ENCODE measurements at places on chromosomes 7 and 10.
A peak's percentile ranks its signal among the peaks of the same experiment; 100 is the strongest.

DNA sequence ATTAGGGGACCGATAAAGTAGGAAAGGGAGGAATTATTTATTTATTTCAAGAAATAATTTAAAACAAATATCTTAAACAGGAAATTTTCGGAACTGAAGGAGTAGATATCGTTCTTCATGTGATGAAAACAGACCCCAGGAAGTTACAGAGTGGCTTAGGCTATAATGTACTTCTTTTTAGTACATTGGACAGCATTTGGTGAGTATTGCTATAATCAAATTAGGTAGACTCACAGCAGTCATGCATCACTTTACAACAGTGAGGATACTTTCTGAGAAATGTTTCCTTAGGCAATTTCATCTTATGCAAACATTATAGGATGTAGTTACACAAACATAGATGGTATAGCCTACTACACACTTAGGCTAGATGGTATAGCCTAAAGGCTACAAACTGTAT lies 33.0 kb downstream of the FAM237B start:
- no peak for DNase-seq

- DNase-seq: no peak
Measured at GRCh38 chr10:95531058-95531809, 29.9 kb downstream of the SORBS1 start.

- no peak for DNase-seq
Measured at GRCh38 chr7:116465125-116465524, 34.4 kb upstream of the CAV2 start.

DNA sequence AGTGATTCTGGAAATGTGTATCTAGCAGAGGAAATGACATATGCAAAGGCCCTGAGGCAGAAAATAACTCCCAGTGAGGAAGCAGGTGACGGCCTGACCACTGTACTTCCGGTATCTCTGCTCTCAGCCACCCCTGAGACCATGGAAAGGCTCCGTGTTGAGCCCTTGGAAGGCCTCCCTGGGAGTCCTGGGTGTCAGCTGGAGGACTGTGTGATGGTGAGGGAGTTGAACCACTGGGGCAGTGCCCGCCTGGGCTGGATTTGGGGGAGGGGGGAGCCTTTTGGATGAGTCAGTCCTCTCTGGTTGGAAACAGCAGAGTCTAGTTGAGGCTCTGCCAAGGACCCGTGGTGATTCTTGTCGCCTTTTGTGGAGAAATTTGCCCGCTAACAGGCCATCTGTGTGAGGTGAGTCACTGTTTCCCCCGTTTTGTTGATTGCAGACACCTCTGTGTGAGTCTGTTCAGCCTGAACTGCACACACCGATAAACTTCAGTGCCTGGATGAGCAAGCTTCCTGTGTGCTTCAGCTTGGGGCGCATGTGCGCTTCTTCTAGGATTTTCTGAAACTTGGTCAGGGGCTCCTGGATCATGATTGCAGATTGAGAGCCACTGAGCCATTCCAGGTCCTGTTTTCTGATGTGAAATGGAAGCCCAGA lies 98.6 kb downstream of the GRK5 start:
- peak; percentile 56 for DNase-seq

DNA sequence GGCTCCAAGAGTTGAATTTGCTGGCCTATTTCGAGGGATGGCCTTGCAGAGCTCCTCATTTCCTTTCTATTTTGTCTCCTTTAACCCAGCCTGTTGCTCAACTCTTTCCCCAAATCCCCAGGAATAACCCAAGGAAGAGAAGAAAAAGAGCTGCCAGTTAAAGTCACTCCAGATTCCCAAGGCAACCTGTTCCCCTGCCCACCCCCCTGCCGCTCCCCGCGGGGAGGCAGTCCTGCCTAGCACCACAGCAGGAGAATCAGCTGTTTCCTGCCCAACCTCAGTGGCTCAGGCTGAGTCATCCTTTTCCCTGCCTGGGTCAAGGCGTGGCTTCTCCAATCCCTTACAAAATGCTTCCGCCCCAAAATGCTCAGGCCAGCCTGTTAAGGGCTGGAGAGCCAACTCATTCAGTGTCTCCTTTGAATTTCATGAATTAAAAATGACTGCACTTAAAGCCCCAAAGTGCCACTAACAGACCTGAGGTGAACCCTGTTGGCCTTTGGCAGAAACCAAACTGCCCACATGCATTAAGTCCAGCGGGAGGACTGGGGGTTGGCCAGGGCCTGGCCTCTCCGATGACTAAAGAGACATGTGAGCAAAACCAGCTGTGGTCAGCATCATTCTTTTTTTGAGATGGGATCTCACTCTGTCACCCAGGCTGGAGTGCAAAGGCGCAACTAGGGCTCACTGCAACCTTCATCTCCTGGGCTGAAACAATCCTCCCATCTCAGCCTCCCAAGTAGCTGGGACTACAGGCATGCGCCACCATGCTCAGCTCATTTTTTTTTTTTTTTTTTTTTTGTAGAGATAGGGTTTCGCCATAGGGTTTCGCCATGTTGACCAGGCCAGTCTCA lies 83.2 kb upstream of the KIF5B start:
- DNase-seq: no peak

GRCh38 chr7:116327752-116328151 lies 117.4 kb downstream of the TES start:
- DNase-seq: no peak

DNA sequence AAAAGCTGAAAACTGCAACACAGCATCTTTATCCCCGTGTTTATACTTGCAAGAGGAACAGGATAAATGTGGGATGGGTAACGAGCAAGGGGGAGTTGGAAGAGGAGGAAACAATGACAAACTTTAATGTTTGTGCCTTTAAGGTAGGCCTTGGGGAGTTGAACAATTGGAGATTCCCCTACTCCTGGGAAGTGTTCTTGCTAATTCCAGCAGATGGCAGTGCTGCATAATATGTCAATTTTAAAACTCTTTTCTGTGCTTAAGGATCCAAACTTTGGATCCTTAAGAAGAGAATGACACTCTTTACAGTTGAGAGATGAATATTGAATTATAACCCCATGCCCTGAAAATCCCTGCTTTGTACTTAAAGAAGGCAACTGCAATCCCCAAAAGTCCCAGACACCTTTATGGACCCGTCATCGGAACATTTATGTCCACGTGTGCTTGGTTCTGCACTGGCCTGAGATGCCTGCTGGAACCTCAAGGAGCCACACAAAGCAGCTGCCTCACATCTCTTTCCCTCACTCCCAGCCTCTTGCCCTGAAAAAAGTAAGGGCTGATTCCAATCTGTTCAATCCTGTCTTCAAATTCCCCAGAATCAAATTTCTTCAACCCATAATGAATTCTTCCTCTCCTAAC lies 12.0 kb downstream of the IFIT5 start:
- no peak for DNase-seq

GRCh38 chr10:44978570-44979280 lies at the start of gene DEPP1:
Gene DEPP1 (minus strand): TSS chr10:44978809. CDS start chr10:44978030, 779 bp downstream.
- no peak for DNase-seq

DNA sequence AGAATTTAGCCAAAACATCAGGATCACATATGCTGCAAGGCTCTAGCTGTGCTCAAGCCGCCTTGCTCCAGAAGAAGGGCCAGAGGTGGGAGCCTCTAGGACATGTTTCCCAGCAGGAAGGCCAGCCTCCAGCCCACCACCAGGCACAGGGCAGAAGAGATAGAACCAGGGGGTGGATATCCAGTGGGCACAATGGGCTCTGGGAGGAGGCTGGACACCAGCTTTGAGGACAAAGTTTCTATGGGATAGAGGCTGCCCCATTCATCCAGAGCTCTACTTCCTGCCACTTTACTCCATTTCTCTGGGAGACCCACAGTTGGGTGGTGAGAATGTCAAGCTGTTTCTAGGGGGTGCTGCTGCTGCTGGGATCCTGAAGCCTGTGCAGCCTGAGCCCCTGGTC lies 77.1 kb downstream of the ARHGAP22 start:
- no peak for DNase-seq

- no peak for DNase-seq
Measured at GRCh38 chr10:99926925-99927720, 82.6 kb downstream of the DNMBP start.

DNA sequence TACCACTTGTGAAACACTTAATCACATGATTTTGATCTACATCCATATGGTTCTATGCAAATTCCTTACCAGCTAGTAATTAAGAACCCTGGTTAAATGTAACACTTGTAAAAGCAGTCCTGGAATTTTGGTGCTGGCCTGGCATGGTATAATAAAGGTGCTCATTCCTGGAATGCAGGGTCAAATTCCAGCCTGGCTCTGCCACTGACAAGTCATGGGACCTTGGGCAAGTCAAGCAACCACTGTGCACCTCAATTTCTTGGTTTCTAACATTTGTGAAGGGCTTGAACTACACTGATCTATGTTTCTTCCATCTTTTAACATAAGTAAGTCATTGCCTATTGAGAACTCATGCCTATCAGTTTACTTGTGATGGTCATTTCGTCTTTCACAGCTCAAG lies 91.9 kb upstream of the PIK3CG start:
- no peak for DNase-seq

- DNase-seq: peak; percentile 13
Measured at GRCh38 chr10:103451091-103451813, 918 bp downstream of the CALHM2 start.

GRCh38 chr10:30893208-30893607 lies 138.5 kb downstream of the ZNF438 start:
- no peak for DNase-seq
